ENCODE measurements at places on chromosomes 11 and 22.

- DNase-seq = no peak
These were observed 858.1 kb downstream of the OPCML start for GRCh38 chr11:132674151-132674550.

DNA sequence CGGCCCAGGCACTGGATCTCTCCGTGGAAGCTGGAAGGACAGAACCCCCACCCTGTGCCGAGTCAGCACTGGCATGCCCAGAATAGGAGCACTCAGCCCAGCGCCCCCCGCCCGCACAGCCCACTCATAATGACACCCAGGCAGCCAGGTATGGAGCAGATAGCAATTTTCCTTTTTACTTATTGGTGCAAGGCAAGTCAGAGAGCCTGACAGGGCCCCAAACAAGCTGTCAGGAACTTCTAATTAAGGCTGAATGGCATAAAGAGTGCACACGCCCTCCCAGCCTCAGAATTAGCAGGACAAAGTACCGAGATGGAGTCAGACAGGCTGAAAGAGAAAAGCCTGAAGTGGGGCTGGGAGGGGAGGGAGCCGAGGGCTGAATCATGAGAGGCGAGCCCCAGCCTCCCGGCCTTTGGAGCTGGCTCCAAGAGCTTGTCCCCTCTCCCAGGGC lies 76.9 kb downstream of the DSCAML1 start:
- DNase-seq = no peak

GRCh38 chr11:83881428-83881827 lies 595.3 kb upstream of the CCDC90B start:
- no peak for DNase-seq

- no peak for DNase-seq
These were observed 2.9 kb upstream of the PPP6R2 start for GRCh38 chr22:50339945-50340879.

GRCh38 chr22:32043391-32043790 lies 330 bp downstream of the SLC5A1 start:
- DNase-seq = no peak

GRCh38 chr11:110787680-110788079 lies 75.4 kb upstream of the ARHGAP20 start:
- no peak for DNase-seq

DNA sequence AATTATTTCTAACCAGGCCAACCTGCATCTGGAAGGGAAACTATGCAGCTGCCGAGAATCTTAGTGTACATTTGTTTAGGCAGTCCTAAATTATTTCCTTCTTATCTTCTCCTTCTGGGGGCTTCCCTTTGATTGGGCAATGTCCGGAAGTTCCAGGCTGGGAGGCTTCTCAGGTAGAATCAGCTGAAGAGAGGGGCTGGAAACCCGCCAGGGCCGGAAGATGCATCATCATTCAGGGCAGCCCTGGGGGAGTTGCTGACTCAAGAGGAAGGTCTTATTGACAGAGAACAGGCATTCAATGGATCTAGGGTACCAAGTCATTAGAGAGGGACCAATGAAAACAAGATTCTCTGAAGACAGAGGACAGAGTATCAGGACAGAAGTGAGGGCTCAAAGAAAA lies 150.7 kb downstream of the BLID start:
- DNase-seq = no peak

DNA sequence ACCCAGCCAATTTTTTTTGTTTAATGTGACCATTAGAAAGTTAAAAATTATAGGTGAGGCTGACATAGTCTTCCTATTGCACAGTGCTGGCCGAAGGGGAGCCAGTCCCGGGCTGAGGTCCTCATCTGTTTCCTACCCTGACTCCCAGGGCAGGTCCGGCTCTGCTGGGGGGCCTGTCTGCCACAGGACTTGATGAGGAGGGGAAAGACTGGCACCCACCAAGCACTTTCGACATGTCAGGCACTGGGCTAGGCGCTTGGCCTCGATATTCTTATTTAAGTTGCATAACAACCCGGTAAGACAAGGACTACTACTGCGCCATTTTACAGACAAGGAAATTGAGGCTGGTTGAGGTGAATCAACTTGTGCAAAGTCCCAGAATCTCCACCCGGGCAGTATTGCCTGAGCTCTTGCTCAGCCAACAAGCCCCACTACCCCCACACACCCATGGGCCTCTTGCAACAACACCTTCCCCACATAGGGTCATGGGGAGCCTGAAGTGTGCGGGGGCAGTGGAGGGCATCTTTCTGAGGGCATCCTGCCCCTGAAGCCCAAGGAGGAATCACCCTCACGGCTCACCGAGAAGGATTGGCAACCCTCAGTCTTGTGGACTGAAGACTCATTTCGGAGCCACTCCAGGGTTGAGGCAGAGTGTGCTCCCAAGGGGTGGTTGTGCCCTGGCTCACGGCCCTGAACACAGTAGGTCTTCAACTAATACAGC lies 62.7 kb upstream of the LINC01488 start:
- DNase-seq = no peak

GRCh38 chr11:128765571-128766549 lies 72.0 kb downstream of the FLI1 start:
- DNase-seq = no peak

DNA sequence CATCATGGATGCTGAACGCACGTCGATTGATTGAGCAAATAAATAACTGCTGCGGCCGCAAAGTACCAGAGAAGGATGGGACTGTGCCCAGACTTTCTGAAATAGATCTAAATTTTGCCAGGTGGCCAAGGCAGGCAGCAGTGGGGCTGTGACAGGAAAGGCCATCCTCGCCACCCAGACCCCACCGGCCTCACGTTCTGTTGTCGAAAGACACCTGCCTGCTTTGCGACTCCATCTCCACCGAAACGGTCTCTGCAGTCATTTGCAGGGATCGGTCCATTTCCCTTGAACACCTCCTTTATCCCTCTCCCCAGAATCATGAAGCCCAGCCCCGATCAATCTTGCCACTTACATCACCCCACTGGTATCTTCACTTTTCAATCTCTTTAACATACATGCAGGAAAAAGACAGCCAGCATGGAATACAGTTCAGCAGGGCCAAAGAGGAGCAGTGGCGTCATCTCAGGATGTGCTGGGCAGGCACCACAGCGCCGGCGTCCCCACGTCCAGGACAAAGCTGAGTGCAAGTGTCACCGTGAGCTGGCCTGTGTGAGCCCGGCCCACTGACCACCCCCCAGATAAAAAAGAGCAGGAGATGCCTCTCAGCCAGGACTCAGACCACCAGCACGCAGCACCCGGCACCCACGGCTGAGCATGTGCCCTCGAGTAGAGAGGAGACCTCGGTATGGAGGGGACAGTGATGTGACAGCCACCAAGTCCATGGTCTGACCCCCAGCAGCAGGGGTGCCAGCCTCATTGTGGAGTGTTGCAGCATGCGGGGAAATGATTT lies 610.3 kb downstream of the TBC1D22A start:
- no peak for DNase-seq

GRCh38 chr11:21556926-21557325 lies 636.0 kb upstream of the ANO5 start:
- no peak for DNase-seq

DNA sequence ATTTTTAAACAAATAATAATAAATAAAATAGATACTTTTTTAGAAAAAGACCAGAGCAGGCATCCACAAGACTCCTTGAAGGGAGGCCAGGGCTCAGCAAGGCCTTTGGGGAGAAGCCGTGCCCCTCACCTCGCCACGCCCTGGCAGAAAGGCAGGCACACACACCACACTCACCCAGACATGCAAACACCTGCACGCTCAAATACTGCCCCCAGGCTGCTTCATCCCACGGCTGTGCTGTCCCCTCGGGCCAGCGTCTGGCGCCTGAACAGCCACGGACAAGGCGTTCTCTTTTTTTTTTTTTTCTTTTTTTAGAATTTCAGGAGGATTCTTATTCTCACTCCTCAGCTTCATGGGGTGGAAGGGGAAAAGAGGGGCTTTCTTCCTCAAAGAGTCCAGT lies 1.5 kb downstream of the FADS3 start:
- DNase-seq = no peak

GRCh38 chr11:2263724-2264360 lies 6.5 kb downstream of the ASCL2 start:
- no peak for DNase-seq

GRCh38 chr11:103794262-103794661 lies 242.2 kb upstream of the DDI1 start:
- DNase-seq = no peak

GRCh38 chr22:44245438-44245837 lies 64.7 kb downstream of the PARVG start:
- DNase-seq = no peak

DNA sequence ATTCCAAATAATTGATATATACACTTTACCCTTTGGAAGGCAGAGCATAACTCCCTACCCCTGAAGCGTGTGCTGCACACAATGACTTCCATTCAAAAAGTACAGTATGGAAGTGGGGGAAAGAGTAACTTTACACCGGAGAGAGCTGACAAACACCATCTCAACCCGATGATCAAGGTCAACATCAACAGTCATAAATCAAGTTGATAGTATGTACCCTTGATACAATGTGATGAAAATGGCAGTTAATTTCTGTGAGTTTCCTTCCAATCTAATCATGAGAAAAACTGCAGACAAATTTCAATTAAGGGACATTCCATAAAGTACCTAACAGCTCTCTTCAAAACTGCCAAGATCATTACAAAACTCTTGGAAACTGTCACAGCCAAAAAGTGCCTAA lies 6.0 kb upstream of the DEUP1 start:
- DNase-seq = no peak

- no peak for DNase-seq
These were observed 40.1 kb upstream of the PRR5 start for GRCh38 chr22:44661659-44662569.

- no peak for DNase-seq
These were observed 49.8 kb downstream of the MORC2 start for GRCh38 chr22:30918761-30919160.

DNA sequence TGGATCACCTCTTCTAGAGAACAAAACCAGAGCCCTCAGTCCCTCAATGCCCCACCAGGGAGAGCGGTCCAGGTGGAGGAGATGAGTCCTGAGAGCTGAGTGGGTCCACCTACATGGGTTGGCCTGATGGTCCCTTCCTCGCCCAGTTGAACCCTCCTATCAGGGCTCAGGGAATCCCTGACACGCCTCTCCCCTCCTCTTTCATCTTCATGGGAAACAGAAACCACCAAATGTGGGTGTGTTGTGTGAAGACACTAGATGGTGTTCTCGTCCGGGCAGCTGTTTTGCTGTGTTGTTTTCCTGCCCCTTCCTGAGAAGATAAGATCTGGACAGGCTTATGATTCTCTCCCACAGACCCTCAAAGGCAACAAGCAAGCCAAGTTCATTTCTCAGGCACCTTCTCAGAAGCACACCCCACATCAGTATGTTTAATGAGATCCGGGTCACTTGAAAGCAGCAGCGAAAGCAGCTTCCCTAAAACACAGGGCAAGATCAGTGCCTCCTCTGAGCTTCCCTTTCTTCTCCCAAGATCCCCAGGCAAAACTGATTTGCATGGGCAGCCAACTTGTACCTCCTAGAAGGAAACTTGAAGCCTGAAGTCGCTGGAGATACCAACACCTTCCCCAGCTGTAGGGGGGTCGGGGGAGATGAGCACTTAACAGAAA lies 35.3 kb upstream of the POU2AF1 start:
- DNase-seq = no peak

GRCh38 chr11:11558396-11558795 lies 63.4 kb downstream of the GALNT18 start:
- no peak for DNase-seq

DNA sequence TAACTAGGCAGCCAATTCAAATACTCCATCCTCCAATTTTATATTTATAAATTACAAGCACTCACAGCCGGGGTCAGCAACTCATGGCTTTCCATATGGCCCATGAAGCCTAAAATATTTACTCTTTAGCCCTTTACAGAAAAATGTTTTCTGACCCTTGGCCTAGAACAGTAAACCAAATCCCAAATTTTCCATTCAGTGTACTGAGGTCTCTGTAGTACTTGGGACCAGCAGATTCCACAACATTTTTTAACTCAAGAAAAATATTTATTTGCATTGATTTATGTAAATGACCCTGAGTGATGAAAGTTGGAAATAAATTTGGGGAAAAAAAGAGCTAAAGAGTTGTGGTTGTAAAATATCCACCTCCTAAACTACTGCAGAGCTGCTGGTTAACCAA lies 82.6 kb downstream of the SLC1A2 start:
- no peak for DNase-seq

DNA sequence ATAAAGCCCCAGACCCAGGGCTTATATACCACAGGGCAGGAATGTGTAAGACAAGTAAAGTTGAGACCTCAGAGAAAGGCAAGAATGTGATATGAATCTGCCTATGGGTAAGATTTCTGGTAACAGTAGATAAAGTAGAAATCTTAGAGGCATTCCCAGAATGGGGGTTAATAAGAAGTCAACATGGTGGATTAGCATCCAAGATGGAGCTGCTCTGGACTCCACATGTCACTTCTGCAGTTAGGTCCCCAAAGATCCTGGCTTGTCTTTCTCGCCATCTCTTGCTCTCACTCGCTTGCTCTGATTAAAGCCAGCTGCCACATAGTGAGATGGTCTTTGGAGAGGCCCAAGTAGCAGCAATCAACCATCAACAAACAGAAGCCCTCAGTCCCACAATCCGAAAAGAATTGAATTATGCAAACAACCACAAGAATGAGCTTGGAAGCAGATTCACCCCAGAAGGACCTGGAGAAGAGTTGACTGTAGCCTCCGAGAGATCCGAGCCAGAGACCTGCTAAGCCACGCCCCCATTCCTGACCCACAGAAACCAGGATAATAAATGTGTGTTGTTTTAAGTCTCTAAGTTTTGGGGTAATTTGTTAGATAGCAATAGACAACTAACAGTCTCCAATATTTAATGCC lies 5.4 kb upstream of the C11orf86 start:
- DNase-seq = no peak

DNA sequence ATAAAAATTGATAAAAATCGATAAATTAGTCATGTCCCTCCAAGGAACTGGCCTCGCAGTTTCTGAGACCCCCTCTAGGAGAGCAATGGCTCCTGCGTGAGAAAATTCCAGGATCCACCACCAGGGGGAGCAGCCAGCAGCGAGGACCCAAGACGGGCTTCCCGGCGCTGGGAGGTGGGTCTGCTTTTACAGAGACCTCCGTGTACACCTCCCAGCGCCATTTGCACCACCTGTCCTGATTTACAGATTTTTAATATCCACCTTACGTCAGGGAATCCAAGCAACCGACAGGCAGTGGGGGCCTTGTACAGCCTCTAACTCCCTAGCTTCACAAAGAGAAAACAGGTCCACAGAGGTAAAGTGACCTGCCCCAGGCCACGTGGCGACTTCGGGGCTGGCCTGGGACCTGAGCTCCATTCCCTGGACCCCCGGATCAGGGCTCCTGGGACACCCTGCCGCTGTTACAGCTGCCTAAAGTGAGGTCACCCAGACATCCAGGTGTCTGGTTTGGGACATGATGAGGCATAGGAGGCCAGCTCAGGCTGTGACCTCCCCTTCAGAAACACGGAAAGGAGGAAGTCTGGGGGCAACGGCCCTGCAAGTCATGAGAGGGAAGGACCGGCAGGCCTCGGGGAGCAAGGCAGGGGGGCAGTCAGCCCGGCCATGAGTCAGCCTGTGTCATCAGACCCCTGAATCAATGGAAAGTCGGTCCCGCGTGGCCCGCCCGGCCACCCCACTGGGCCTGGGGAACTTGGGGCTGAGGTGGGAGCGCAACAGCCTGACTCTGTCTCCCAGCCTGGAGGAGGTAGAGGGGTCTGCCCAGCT lies 3.5 kb downstream of the OSM start:
- DNase-seq = no peak

Measured in iPS DF 6.9 (cell line).